ENCODE measurements at places on chromosomes 7 and 10.
A peak's percentile ranks its signal among the peaks of the same experiment; 100 is the strongest.

- DNase-seq = no peak
Observed at GRCh38 chr10:111370101-111370500, 293.3 kb downstream of the ADRA2A start.

DNA sequence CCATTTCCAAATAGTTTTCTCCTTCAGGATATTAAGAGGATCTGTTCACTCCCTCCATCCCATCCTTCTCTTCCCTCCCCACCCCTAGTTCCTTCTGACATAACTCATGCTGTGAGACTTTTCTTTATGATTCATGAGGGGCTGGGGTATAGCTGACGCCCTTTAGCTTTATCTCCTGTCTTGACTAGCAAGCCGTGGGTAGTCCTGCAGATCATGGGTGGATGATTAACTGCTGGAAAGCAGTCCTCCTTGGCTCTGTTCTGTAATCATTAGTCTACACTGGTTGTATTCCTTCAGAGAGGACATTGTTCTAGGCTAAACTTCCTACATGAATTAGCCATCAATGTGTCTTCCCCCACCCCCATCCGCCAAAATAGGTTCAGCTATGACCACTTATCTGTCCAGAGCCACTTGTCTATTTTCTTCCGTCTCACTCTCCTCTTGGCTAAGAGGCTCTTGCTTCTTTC lies 135.4 kb downstream of the LRRC4 start:
- no peak for DNase-seq

DNA sequence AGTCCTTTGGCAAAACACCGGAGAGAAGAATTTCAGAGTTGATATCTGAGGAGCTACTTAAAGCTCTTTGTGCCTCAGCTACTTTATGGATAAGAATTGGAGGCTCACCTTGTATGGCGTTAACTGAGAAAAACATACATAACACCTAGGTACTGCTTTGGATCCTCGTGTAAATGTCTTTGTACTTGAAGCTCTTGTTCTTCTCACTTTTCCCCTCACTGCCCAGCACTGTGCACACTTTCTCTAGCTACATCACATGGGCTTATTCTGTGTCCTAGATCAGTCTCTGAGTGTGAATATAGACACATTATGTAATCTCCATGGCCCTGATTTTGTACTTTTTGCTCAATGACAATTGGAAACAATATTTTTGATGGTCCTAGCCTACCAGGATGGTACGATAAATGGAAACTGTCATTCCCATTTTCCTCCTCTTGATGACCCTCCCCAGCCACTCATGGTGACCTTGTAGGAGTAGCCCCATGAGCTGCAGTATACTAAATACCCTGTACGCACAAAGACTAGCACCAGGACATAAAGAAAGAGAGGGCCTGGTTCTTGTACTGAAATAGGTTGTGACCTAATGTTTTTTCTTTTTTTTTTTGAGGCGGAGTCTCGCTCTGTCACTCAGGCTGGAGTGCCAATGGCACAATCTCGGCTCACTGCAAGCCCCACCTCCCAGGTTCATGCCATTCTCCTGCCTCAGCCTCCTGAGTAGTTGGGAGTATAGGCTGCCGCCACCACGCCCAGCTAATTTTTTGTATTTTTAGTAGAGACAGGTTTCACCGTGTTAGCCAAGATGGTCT lies 22.1 kb downstream of the STAMBPL1 start:
- DNase-seq = no peak

GRCh38 chr10:58971796-58972491 lies 204.5 kb upstream of the PHYHIPL start:
- DNase-seq = peak; percentile 67

GRCh38 chr7:67371429-67372305 lies 375.0 kb downstream of the TYW1 start:
- peak; percentile 74 for DNase-seq

- DNase-seq = peak; percentile 67
Observed at GRCh38 chr10:21020545-21020944, 123.4 kb upstream of the NEBL start.

GRCh38 chr10:86286236-86287109 lies 80.1 kb downstream of the GRID1 start:
- no peak for DNase-seq

- DNase-seq = no peak
Observed at GRCh38 chr7:142583446-142583845, 165.8 kb upstream of the PRSS1 start.

- no peak for DNase-seq
Observed at GRCh38 chr10:74383642-74384041, 232.6 kb downstream of the ADK start.

- DNase-seq = no peak
Observed at GRCh38 chr10:93300288-93300917, 181.7 kb downstream of the MYOF start.

DNA sequence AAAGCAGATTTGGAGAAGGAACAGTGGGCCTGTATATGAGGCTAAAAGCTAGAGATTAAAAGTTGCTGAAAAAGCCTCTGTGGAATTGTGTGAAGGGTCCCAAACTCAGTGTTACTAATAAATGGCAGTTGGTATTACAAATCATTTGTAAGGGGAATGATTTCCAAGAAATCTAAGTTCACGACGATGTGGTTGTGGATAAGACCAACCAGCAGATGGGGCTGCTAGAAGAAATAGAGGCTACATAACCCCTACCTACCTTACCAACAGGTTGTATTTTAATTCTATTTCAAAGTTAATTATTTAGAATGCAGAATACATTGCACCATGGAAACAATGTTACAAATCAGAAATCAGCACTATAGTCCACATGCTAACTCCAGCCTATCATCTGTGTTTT lies 377.1 kb downstream of the HPSE2 start:
- DNase-seq = no peak

GRCh38 chr7:50446542-50446960 lies 3.6 kb downstream of the FIGNL1 start:
- no peak for DNase-seq

DNA sequence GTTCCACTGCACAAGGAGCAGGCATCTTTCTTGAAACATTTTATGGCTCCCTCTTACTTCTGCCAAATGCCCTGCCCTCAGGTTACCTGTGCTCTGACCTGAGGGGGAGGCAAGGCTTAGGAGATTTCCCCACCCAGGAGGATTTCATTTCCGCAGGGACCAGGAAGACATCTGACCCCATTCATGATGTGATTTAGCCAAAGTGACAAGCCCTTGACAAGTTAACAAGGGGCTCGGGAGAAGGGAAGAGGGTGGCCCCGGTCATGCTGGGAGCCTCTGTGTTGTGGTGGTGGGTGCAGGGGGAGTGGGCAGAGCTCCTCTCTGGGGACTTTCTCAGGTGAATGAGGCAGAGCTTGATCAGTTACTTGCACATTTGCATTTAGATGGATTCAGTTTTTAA lies 18.9 kb downstream of the GIMAP5 start:
- DNase-seq = no peak

DNA sequence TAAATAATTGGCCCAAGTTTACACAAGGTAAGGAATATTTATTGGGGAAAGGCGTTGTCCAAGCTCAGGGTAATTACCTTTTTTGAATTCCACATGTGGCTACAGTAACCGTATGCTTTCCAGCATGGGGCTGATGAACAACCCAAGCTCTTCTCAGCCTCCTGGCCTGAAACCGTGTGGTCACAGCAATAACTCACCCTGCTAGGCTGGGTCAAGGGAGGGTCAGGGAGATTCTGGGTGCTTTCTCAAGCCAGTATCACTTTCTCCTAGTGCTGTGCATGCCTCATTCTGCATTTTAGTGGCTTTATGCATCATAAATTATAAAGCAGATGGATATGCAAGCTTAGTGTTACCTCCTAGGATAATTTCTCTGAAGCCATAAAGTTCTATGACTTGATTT lies 273.9 kb downstream of the PAXIP1 start:
- no peak for DNase-seq

DNA sequence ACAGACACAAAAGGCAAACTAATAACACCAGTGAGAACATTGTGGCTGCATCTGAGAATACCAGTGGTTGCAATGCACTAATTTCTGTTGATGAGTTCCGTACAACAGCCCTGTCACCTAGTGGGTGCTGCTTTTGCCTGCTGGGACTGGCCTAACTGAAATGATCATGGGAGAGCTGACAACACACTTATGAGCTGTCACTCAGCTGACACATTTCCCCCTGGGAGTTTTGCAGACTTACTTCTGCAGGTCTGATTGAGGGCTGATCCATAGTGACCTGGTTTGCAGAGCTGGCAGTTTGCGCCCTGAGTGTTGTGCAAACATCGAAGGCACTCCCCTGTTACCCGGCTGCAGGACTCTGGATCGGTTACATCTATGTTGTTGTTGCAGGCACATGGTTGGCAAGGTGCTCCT lies 60.6 kb upstream of the LAMB1 start:
- peak; percentile 24 for DNase-seq

DNA sequence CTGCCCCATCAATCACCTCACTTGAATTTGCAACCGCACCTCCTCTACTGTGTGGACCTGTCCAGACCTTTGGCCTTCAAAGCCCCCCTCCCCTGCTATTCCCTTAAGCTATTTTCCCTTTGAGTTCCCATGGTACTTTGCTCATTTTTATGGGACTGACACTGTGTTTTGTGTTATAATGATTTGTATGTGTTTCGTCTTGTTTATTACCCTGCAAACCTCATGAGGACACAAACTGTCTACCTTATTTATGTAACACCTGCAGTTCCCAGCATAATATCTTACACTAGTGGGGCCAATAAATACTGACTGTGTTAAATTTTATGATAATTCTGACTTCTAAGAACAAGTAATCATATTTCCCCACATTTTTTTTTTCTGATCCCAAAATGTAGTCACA lies 70.6 kb downstream of the CLEC2L start:
- DNase-seq = no peak

DNA sequence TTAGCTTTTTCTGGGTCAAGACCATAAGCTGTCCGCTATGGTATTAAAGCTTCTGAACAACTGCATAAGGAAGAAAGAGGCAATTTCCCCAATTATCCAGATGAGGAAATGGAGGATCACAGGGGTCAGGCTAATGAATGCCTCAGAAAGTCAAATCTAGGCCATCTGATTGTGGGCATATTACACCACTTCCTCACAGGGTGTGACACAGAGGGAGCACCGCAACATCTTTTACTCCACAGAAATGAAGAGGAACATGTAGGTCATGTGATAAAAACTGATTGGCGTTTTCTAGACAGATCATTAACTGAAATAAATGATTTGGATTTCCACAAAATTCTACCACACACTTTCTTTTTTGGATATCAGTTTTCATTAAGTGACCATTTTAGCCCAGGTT lies 384.4 kb downstream of the PARD3 start:
- no peak for DNase-seq

GRCh38 chr10:5892007-5892406 lies 2.0 kb downstream of the FBH1 start:
- DNase-seq = no peak

DNA sequence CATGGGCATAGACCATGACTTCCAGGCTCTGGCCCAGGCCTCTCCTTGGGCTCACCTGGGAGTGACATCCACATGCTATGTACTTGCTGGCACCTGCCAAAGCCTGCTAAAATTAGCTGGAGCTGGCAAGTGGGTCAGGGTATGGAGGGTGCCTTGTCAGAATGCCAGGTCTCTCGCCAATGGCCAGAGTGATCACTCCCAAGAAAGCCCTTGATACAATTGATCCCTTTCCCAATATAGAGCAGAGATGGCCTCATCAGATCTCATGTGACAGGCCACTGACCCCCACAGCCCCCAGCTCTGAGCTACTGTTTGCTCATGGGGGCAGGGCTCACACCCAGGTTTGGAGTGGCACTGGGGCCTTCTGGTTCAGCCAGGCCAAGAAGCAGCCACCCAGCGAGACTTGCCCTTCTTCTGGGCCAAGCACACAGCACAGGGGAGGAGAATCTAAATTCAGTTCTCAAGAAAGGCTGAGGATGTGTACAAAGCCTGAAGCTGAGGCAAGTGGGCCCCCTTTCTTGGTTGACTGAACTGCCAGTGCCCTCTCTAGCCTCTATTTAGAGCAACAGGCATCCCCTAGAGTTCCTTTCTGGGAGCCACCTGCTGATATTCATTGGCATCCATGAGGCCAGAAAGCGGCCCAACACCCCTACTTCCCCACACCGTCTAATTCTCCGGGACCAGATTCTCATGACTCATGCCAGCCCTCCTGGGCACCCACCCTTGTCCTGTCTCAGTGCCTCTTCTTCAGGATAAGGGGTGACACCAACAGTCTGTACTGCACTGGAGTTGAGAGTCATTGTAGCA lies 18.9 kb upstream of the MYL7 start:
- no peak for DNase-seq

GRCh38 chr7:134212576-134213546 lies 85.7 kb downstream of the LRGUK start:
- no peak for DNase-seq

- DNase-seq = peak; percentile 84
Observed at GRCh38 chr10:119445311-119445934, 97.1 kb downstream of the RGS10 start.
